Neural crest cell (in vitro differentiated cells): ENCODE measurements at places on chromosomes 13 and 19. TPM values are rescaled to one million over a fixed set of nuclear protein-coding genes. Genes with fewer than 3 reads are reported as not detected.

Gene URAD
- total RNA-seq, result 0.26 TPM in 1 of 2 replicates, not detected in the other

Gene KLK13
- not detected in 2 replicates for total RNA-seq

Gene GRK1
- total RNA-seq, result 0.77 and 1.5 TPM in 2 replicates

Gene BST2
- not detected in 2 replicates for total RNA-seq

Gene SIGLEC8
- not detected in 2 replicates for total RNA-seq

Gene ASF1B
- total RNA-seq, result 54.8 and 55.6 TPM in 2 replicates

Gene CGB8
- not detected in 2 replicates for total RNA-seq

Gene ZNF528
- 7.7 and 8.3 TPM in 2 replicates for total RNA-seq

Gene CGB2
- not detected in 2 replicates for total RNA-seq

Gene KRTDAP
- total RNA-seq, result not detected in 2 replicates

Gene SERP2
- 10.3 and 14.0 TPM in 2 replicates for total RNA-seq

Gene MRPL34
- 73.4 and 74.2 TPM in 2 replicates for total RNA-seq

Gene ZNF888
- 8.0 and 8.2 TPM in 2 replicates for total RNA-seq

Gene TJP3
- not detected in 2 replicates for total RNA-seq

Gene CD37
- not detected in 2 replicates for total RNA-seq

Gene CATSPERD
- not detected in 2 replicates for total RNA-seq

Gene CEACAM21
- 0.75 and 1.1 TPM in 2 replicates for total RNA-seq

Gene OLFM4
- total RNA-seq, result not detected in 2 replicates

Gene ZNF100
- 28.6 and 33.2 TPM in 2 replicates for total RNA-seq

Gene DAND5
- not detected in 2 replicates for total RNA-seq

Gene YIPF2
- 19.8 and 22.0 TPM in 2 replicates for total RNA-seq

Gene IGFL3
- not detected in 2 replicates for total RNA-seq

Gene TMC4
- 0.28 TPM in 1 of 2 replicates, not detected in the other for total RNA-seq

Gene CGB3
- not detected in 2 replicates for total RNA-seq

Gene CEACAM18
- not detected in 2 replicates for total RNA-seq

Gene PTH2
- total RNA-seq, result not detected in 2 replicates

Gene CLEC17A
- total RNA-seq, result not detected in 2 replicates

Gene FXYD1
- 4.2 and 6.5 TPM in 2 replicates for total RNA-seq

Gene CGB5
- total RNA-seq, result not detected in 2 replicates

Gene SLITRK1
- 1.6 TPM in 2 replicates for total RNA-seq

Gene IRS2
- 6.8 and 7.0 TPM in 2 replicates for total RNA-seq

Gene CYP2F1
- not detected in 2 replicates for total RNA-seq

Gene ATP7B
- 11.0 and 11.6 TPM in 2 replicates for total RNA-seq

Gene C19orf47
- total RNA-seq, result 19.0 and 21.0 TPM in 2 replicates

Gene APBA3
- total RNA-seq, result 22.8 and 24.5 TPM in 2 replicates

Gene FUT1
- total RNA-seq, result 0.51 and 0.59 TPM in 2 replicates

Gene ANKLE1
- 4.5 and 4.9 TPM in 2 replicates for total RNA-seq

Gene ZNF470
- total RNA-seq, result 8.4 and 9.1 TPM in 2 replicates

Gene ZGLP1
- 10.4 and 11.3 TPM in 2 replicates for total RNA-seq

Gene MEF2B
- total RNA-seq, result 1.4 and 1.5 TPM in 2 replicates

Gene SSC5D
- 1.3 and 1.5 TPM in 2 replicates for total RNA-seq

Gene RGS9BP
- total RNA-seq, result not detected in 2 replicates

Gene CBY2
- not detected in 2 replicates for total RNA-seq

Gene USF2
- 107 and 111 TPM in 2 replicates for total RNA-seq

Gene NLRP4
- not detected in 2 replicates for total RNA-seq

Gene ZSCAN1
- 7.1 and 7.6 TPM in 2 replicates for total RNA-seq

Gene WDR62
- total RNA-seq, result 34.2 and 35.3 TPM in 2 replicates

Gene MYBPC2
- not detected in 2 replicates for total RNA-seq
